ENCODE measurements at places on chromosomes 1 and 21.
A peak's percentile ranks its signal among the peaks of the same experiment; 100 is the strongest.

GRCh38 chr1:56286956-56287355 is 292.4 kb downstream of the PLPP3 start:
- H3K4me1 ChIP-seq = no peaks in the 10 kb centered on the region
- H3K4me3 ChIP-seq = no peak overlapping the region
- no peak for DNase-seq
- H3K27ac ChIP-seq = no peak overlapping the region
- no peaks in the 10 kb centered on the region for H3K36me3 ChIP-seq
- no peaks in the 10 kb centered on the region for H3K27me3 ChIP-seq

DNA sequence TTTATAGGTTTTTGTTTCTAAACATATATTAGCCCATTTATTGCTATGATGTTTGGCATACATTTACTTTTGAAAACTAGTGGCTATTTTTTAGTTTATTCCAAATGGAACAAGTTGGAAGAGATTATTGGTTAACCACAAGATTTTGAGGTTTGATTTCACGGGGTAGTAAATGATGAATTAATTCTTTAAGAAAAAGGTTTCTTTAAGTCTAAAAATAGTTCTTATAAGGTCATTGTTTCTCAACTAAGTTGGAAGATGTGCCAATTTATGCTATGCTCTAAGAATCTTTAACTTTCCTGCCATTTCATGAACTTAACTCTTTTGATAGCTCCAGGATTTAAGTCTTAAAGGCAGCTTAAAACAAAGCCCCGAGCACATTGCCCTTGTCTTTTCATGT is 183.8 kb downstream of the LMO4 start:
- no peak for DNase-seq
- no peaks in the 10 kb centered on the region for H3K36me3 ChIP-seq
- H3K4me3 ChIP-seq = no peak overlapping the region
- no peaks in the 10 kb centered on the region for H3K4me1 ChIP-seq
- no peaks in the 10 kb centered on the region for H3K27me3 ChIP-seq
- no peak overlapping the region for H3K27ac ChIP-seq

DNA sequence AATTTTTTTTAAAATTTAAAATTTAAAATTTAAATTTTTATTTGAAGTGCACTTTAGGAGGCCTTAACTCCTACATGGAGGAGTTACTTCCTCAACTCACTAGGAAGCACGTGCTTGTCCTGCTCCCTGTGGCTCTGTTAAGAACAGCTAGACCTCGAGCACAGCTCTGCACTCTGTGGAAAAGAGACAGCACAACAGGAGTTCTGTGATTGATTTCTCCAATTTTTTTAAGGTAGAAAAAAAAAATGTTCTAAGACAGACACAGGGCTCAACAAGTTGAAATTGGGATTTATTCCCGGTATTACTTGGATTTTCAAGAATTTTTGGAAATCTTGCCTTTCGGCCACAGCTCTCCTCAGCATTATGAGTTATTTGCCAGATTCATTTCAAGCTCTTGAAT is 356.6 kb upstream of the LYPLAL1 start:
- DNase-seq = no peak
- no peaks in the 10 kb centered on the region for H3K36me3 ChIP-seq
- no peaks in the 10 kb centered on the region for H3K27me3 ChIP-seq
- no peak overlapping the region for H3K4me3 ChIP-seq

DNA sequence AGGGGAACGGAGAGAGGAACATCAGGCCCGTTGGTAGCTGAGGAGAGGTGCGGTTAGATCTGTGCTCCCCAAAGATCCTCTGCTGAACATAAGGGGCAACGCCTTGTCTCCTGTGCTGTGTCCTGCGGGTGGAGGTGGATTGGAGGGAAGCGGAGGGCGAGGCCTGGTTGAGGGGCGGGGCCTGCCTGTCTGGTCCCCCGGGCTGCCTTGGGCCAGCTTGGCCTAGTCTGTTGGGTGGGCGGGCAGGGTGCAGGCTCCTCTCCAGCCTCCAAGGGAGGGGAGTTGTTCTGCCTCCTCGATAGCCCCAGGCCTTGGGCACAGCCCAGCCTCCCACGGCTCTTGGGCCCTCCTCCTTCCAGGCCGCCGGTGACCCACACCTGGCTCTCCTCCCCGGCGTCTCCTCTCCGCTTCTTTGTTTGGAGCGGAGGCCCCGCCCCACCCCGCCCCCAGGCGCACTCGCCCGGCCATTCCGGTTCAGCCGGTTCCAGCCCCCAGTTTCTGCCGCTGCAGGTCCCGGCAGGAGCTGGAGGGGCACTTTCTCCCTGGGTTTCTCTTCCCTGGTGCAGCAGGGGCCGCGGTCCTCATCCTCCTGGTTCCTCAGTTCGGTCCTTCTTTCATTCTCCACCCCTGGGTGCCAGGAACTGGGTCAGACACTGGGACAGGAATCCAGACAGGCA is 19.4 kb downstream of the PTPRF start:
- H3K4me1 ChIP-seq = peaks cover 89% of the 10 kb centered on the region
- no peaks in the 10 kb centered on the region for H3K27me3 ChIP-seq
- DNase-seq = peak; percentile 96
- H3K36me3 ChIP-seq = no peaks in the 10 kb centered on the region
- no peak overlapping the region for H3K4me3 ChIP-seq
- peak overlapping the region; percentile 88 for H3K27ac ChIP-seq

DNA sequence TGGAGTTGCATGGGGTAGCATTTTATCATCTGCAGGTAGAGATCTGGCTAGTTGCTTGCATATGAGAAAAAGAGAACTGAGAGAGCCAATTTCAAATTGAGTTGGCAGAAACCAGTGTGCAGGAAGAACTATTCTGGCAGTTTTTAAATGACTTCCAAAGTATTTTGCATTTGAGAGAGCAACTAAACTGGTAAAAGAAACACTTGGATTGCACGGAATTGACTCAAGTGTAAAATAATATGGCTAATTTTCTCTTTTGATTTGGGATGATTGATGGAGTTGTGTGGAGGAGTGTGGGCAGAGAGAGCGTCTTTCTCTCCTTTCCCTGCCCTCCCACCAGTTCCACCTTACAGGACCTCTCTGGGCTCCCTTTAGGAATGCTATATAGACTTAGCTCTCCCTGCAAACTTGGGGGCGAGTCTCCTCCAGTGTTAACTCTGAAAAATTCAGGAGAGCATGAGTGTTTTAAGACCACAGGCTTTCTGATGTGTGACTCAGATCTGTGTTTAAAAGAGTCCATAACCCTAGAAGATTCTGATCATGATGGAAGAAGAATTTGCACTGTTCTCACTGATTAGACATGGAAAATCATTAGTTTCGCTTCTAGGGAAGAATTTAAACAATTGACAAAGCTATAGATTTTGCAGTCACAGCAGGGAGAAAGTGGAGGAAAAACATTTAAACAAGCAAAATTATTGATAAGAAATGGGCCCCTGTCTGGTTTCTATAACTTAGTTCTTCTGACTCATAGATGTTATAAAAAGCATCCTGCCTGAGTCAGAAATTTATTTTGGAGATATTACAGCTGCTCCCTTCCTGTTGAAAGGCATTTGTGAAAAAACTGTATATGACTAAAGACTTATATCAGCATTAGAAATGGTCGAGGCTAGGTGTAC is 24.9 kb upstream of the CTBS start:
- H3K27me3 ChIP-seq = no peaks in the 10 kb centered on the region
- no peak for DNase-seq
- no peaks in the 10 kb centered on the region for H3K36me3 ChIP-seq
- no peak overlapping the region for H3K4me3 ChIP-seq

DNA sequence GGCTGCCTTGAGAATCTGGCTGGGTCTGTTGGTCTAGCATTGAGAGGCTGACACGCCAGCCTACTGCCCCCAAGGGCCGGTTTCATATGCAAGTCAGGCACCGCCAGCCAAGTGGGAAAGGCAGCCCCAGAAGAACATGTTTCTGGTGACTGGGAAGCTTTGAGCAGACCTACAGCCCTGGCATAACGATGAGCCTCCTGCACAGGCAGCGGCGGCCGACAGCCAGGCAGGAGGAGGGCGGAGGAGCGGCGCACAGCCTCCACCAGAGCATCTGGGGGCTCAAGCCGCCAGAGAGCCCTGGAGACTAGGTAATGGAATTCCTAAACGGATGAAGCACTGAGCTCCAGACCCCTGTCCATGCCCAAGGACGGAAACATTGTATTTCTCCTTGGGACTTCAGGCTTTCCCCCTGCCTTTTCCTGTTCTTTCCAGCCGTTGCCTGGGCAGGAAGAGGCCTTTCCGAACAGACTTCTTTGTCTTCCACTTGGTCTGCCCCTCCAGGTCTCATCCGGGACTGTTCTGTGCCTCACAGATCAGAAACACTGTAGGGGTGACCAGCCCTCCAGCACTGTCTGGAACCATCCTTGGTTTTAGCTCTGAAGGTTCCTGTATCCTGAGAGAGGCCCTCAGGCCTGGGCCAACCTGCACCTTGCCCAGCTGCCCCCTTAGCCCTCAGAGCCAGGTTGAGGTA is 59.5 kb downstream of the IRF2BP2 start:
- no peak overlapping the region for H3K4me3 ChIP-seq
- no peaks in the 10 kb centered on the region for H3K27me3 ChIP-seq
- no peak overlapping the region for H3K27ac ChIP-seq
- peaks cover 14% of the 10 kb centered on the region for H3K4me1 ChIP-seq

- no peak overlapping the region for H3K4me3 ChIP-seq
- H3K27ac ChIP-seq = no peak overlapping the region
- H3K4me1 ChIP-seq = peaks cover 6% of the 10 kb centered on the region
- no peaks in the 10 kb centered on the region for H3K27me3 ChIP-seq
- peak; percentile 69 for DNase-seq
These were observed 251.0 kb downstream of the RHOU start for GRCh38 chr1:228986093-228986904.

Measured in body of pancreas (tissue), 4 donors.